Activated T-cell treated with anti-CD3 and anti-CD28 coated beads for 48 hours (primary cell): ENCODE measurements at places on chromosomes 1 and 21.

GRCh38 chr21:46021978-46022544 is 40.5 kb downstream of the COL6A1 start:
- no peak for DNase-seq

- DNase-seq, result no peak
These were observed 88.5 kb downstream of the UCK2 start for GRCh38 chr1:165915932-165916348.

- no peak for DNase-seq
These were observed 5.2 kb upstream of the S100A2 start for GRCh38 chr1:153570874-153571273.

DNA sequence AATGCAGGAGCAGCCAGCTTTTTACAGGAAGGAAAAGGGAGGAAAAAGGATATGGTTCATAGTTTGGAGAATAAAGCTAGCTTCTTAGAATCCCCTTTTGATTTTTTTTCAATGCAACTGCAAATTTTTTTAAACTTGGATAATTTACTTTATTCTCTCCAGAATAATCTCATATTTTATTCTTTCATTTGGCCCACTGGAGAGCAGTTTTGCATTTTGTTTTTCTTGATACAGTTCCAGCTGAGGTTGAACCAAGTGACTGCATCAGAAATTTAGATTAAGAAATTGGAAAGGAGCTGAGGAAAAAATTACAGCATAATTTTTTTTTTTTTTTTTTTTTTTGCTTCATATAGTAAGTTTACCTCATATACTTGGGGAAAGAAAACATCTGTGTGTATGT is 22.8 kb downstream of the GABPA start:
- DNase-seq, result no peak

DNA sequence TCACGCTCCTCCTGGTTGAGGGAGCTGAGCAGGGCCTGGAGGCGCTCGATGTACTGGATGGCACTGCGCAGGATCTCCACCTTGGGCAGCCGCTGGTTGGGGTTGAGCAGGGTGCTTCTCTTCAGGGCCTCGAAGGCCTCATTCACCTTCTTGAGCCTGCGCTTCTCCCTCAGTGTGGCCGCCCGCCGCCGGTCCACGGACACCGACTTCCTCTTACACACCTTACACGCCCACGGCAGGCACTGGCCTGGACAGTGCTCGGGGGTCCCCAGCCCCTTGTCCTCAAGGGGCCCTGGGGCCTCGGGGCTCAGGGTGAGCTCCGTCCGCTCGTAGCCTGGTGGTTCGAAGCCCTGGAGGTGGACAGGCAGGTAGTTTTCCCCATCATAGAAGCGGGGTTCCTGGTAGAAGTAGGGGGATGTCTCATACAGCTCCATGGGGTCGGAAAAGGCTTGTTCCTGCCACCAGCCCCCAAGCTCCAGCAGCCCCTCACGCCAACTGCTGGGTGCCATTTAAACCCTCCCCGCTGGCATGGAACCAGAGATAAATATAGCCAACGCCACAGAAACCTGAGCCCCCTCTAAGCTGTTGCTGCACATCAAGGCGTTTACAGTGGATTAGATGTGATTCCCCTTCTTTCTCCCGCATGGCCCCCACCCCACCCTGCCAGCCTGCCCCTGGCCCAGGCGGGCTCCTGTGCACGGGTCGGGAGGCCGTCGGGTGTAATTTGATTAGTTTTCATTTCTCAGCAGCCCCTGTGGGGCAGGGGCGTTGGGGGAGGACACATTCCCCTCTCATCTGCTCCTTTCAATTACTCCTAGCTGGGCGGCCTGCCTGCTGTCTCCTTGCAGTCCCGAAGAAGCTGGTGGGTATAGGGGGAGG is at the start of gene MYOG:
Gene MYOG, minus strand, starts transcription at position 485 of the 879 bp plus-strand sequence. Its CDS starts 51 bp downstream, at position 434.
- DNase-seq, result no peak

DNA sequence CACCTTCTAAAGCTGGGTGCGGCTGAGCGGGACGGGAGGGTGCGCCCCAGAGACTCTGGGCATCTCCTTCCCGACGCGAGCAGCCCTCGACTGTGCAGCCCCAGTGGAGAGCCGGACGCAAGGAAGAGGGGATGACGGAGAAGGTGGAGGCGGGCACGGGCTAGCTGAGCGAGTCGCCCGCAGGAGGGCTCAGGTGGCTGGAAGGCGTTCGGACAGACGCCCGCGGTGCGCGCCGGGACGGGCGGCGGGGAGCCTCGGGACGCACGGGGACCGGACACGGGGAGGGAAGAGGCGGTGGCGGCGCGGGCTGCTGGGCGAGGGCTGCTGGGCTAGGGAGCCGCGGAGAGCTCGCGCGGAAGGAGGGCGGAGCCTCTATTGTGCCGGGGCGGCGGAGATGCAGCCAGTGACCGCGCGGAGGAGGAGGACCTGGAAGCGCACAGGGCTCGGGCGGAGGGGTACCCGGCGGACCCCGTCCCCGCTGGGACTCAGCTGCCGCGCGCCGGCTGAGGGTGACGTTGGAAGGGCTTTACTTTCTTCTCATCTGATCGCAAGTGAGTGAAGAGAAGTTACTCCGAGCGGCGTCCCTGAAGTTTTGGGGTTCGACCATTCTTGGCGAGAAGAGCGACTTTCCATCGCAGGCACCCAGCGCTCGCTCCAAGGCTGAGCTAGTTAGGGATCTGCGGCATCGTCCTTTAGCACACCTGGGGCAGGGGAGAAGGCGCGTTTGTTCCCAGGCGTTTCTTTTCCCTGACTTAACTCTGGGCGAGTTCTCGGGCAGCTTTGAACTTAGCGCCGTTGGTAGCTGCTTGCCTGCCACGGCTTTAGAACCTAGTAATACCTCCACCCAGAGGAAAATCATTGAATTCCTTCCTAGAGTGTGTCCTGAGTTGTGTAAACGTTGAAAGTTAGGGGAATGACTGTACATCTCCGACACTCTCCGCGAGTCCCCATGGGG is at the start of gene OLFML2B:
Gene OLFML2B, minus strand, starts transcription at position 323 of the 955 bp plus-strand sequence. CDS start 439 bp downstream, outside the sequence.
- DNase-seq, result peak; percentile 44

GRCh38 chr1:50262436-50262835 is 153.7 kb downstream of the ELAVL4 start:
- no peak for DNase-seq

DNA sequence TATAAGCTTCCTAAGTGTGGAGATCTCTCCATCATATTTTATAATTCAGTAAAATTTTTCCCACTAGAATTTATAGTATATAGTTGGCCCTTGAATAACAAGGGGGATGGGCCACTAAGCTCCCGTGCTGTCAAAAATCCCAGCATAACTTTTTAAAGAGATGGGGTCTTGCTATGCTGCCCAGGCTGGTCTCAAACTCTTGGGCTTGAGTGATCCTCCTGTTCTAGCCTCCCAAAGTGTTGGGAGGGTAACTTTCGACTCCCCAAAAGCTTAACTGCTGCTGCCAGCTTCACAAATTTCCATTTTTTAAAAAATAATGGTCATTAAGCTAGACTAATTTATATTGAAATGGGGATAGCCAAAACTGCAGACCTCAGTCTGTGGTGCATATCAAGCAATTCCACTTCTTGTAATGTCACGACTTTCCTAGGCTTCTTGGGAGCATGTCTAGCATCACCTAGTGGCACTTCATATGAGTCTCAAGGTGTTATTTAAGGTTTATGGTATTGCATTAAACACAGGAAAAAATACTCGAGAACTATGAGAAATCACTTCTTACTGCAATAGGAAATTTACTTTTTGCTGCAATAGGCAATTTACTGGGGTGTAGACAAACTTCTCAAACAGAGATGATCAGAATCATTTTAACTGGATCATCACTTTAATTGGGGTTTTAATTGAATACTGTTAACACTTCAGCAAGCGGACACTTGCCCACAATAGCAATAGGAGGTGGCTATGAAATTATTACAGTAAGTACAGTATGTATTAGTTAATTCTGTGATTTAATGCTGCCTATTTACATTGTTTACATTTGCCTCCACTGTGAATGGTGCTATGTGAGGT is 19.3 kb upstream of the ACTA1 start:
- no peak for DNase-seq

DNA sequence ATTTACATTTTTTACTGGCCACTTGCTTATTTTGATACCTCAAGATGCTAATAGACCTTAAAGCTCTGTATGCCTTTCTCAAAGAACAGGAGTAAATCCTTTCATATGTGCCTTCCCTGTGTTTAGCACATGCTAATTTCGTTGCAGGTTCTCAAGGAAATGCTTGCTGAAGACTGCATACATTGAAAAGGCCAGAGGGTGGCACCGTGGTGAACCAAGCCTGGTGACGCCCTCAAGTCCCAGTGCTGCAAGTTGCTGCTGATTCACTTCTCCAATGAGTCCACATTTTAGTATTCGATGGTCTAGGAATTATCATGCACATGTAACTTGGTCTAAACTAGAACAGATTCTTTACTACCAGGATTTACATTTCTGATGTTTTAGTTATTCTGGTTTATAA is 94.1 kb downstream of the CLDN17 start:
- no peak for DNase-seq

DNA sequence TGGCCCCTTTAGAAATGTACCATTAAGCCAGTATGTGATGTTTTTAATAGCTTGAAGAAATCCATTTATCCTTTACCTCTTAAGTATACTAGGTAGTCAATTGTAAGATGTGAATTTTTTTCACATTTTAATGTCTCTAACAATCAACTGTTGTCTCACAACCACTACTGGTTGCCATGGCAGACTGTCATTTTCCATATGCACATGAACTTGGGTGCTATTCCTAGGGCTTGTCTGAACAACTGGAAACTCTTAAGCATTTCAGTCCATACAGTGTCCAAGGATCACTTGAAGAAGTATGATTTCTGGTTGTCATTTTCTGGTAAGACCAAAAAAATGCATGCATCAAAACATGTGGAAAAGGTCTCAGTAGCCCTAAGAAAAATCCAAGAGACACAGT is 315.1 kb downstream of the HHIPL2 start:
- DNase-seq, result no peak

DNA sequence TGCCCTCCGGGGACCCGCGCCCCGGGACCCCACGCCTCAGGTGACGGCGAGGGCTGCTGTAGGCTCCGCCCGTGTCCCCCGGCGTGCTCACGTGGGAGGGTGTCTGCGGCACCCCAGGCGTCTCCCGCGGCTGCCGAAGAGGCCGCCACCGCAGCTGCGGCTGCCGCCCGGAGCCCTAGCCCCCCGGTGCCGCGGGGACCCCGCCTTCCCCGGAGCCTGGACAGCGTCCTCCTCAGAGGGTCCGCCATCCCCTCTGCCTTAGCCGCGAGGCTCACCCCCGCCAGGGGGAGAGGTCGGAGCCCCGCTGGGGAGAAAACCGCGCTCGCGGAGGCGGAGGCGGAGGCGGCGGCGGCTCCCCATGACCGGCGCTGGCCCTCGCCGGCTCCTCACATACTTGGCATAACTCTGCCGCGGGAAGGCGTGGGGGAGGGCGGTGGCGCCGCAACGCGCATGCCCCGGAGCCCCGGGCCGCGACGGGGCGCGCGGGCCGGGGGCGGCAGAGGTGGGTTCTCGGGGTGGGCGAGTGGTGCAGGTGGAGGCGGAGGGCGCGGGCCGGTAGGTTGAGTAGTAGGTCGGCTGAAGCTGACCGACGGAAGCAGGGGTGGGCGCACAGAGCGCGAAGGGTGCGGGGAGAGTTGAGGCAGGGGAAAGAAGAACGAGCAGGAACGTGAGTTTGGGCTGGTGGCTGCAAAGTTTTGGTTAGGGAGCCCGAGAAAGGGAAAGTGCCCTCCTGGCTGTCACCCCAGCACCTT is 700 bp upstream of the SYDE2 start:
- DNase-seq, result peak; percentile 48

DNA sequence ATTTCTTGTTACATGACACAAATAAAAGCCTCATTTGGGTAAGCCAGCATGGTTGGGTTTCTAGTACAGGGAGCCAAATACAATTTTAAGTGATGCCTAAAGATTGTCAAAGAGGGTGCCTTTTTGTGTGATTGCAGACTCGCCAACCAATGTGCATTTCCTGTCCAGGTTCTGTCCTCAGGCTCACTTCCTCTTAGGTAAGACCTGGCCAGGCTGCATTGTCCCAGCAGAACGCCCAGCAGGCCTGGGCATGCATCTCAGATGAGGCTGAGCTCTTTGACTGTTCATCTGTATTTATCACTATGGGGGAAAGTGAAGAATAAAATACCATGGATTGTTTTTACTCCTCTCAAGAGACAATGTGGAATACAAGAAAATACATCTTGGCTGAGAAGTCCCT is 49.7 kb downstream of the KCNC4 start:
- no peak for DNase-seq

DNA sequence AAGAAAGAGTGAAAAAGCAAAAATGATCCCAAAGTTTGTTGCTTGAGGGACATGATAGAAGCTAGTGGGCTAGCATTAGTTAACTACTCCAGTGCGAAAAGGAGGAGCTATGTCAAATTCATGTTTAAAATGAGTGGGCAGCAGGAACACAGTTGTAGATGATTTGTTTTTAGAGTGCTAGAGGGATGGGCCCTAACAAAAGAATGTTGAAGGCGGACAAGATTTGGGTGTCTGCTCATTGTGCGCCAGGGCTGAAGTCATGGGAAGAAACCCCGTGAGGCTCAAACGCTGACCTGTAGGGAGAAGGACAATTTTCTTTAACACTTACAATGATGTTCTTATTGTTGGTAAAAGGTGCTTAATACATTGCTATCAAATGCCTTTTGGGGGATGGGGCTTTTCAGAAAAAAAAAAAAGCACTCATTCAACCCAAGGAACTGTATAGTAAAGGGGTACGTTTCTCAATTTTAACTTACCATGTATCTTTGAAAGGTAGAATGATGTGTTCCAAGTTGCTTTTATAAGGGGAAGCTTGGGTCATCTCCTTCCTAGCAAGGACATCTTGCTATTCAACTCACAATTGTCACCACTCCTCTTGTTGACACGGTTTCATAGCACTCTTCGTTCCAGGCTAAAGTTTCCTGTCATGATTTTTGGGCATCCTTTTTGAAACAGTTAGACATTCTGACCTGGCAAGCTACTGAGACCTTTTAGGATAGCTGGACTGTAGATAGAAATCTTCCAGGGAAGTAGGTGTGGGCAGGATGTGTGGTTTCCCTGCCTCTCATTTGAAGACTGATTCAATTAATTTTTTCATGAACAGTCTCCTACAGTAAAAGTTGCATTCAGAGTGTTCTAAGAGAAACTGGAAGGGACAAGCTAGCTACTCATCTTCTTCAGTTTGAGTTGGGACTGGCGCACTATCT is 53.0 kb upstream of the CNN3 start:
- no peak for DNase-seq

DNA sequence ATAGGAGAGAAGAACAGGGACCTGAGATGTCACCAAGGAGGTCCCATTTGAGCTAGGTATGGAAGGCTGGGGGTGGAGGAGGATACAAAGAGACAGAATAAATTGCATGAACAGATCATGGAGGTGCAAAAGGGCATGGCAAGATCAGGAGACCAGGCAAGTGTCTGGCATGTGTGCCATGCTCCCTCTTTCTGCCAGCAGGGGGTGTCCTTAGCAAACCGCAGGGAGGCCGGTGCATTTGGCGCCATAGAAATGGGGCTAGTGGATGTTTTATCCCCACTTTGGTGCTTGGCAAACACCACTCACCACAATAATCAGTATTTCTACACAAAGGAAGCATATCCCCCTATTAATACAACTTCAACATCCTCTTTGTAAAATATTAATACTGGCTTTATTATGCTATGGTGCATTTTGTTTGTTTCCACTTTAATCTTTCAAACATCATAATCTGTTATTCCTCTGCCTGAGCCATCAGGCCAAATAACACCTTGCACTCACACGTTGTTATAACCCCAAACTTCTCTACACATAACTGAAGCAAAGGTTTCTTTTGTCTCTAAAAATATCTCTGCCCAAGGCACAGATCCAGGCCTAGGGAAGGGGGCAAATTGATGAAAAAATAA is 25.9 kb downstream of the S100A6 start:
- peak; percentile 60 for DNase-seq
